ENCODE measurements at places on chromosomes 2 and 18. TPM values are rescaled to one million over a fixed set of nuclear protein-coding genes. Genes with fewer than 3 reads are reported as not detected.

RFTN2 gene
- 2.2 TPM for total RNA-seq

PIEZO2 gene
- 0.61 TPM for total RNA-seq

RAB27B gene
- not detected for total RNA-seq

ALPP gene
- total RNA-seq: not detected

LCT gene
- total RNA-seq: not detected

ABCB11 gene
- 0.03 TPM for total RNA-seq

PLEK gene
- total RNA-seq: not detected

DLGAP1 gene
- 27.5 TPM for total RNA-seq

DNA sequence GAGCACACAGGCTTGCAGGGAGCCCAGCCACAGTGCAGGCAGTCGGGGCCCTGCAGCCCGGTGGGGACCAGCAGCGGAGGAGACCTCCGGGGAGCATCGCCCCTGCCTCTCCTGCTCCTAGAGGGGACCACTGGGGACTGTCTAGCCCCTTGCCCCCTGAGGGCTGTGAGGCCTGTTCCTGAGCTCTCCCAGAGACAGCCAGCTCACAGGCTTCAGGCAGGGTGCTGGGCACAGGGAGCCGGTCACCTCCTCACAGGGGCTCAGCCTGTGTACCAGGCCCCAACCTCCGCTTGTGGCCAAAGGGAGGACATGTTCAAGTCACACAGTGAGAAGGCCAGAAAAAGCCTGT lies 3.5 kb upstream of the NMUR1 start:
- DNase-seq: no peak

DNA sequence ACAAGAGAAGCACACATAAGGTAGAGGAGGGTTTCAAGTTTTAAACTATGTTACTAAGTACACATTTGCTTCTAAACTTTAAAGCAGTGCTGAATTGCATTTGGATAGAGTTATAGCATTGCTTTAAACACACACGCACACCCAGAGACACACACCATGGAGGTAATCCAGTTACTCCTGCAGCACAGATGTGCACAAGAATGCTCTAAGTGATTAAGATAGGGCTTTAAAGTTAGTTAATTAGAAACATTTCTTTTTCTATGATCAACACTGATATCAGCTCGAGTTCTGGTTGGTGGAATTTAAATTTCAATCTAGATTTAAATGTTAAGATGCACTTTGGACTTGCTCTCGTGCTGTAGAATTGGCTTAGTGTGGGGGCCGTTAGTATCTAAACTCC lies 492.3 kb downstream of the ZEB2 start:
- DNase-seq: no peak

DNA sequence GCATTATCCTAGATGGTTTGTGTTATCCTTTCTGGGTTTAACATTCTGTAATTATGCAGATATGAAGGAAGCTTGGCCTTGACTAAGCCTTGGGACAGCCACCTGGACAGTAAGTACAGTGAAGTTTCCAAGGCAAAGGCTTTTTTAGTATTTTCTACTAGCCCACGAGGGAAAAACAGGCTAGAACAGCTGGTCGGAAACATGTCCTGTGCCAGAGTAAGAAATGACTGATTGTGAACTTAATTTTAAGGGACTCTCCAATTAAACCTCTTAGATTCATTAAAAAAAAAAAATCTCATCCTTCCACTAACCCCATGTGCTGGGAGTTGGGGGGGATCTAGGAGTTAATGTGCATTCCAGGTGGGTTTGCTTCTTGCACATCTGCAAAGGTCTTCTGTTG lies 720.8 kb downstream of the SLC4A3 start:
- DNase-seq: no peak

DNA sequence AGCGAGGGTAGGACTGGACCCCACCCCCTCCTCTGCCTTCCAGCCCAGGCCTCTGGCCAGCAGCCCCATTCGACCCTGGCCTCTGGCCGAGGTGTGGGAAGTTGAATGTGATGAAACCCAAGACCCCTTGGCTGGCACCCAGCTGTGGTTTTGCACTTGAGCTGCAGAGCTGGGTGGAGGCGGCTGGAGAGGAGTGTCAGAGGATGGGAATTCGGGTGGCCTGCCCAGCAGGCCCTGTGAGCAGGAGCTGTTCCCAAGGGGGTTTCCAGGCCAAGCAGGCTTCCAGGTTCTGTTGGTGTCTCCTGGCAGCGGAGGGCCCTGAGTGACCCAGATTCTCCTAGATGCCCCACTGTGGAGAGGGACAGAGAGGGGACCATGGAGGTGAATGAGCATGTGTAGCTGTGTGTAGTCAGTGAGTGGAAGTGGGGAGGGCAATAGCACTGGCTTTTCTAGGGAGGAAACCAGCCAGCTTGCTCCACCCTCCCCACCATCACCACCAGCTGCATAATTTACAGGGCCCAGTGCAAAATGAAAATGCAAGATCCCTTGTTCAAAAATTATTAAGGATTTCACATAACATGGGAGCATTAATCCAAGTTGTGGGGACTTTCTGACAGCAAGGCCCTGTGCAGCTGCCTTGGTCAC lies 172.2 kb upstream of the HAAO start:
- DNase-seq: no peak

DNA sequence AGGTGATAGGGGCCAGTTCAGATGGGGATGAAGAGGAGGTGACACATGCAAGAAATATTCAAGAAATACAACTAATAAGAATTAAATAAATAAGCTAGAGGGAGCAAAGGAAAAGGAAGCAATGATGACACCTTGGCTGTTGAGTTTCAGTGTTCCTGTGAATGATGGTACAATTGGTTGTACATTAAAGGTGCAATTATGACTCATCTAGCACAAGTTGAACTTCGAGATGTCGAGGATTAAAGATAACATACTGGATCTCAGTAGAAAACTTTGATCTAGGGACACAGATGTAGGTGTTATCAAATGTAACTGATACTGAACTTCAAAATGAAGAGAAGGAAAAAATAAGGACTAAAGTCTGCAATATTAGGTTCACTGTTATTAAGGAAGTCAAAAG lies 760.6 kb upstream of the CHAC2 start:
- no peak for DNase-seq

GRCh38 chr2:112579241-112579640 lies 5.2 kb upstream of the CHCHD5 start:
- peak; percentile 33 for DNase-seq

GRCh38 chr2:239178954-239179353 lies 221.9 kb downstream of the HDAC4 start:
- no peak for DNase-seq

- DNase-seq: no peak
These were observed 127.3 kb upstream of the FAM98A start for GRCh38 chr2:33726415-33726814.

- no peak for DNase-seq
These were observed 53.0 kb downstream of the EPAS1 start for GRCh38 chr2:46350029-46350689.

- no peak for DNase-seq
These were observed 18.1 kb upstream of the RPE start for GRCh38 chr2:209984291-209984690.

- peak; percentile 62 for DNase-seq
These were observed 1.2 kb downstream of the IMMT start for GRCh38 chr2:86193901-86194567.

DNA sequence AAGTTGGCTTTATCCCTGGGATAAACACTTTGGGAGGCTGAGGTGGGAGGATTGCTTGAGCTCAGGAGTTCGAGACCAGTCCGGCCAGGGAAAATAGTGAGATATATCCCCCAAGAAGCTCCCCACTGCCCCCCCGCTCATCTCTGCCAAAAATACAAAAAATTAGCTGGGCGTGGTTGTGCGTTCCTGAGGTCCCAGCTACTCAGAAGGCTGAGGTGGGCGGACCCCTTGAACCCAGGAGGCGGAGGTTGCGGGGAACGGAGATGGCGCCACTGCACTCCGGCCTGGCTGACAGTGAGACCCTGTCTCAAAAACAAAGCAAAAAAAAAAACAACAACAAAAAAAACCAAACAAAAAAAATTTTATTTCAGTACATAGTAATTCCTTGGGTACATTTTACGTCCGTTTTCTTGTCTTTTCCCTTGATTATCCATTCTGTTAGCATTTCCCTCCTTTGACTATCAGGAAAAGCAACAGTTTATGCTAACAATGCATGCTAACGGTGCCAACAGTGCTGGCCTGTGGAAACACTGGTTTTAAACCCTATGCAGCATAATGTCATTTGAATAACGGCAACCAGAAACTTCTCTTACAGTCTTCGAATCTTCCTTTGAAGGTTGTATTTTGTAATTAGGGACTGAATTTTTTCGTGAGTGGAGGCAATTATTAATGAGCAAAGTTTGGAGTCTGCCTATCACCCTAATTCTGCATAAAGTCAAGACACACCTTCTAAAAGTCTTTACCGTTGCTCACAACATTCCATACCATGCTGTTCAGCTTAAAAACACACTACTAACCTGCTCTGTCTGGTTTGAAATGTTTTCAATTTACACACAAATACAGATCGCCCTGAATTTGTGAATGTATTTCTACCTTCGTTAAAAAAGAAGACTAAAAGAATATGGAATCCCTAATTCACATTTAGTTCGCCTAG lies 721 bp upstream of the MIB1 start:
- no peak for DNase-seq

- DNase-seq: no peak
These were observed 136.0 kb upstream of the SERTAD2 start for GRCh38 chr2:64789466-64790320.

- DNase-seq: no peak
These were observed 26.0 kb downstream of the TRABD2A start for GRCh38 chr2:84854850-84855249.

DNA sequence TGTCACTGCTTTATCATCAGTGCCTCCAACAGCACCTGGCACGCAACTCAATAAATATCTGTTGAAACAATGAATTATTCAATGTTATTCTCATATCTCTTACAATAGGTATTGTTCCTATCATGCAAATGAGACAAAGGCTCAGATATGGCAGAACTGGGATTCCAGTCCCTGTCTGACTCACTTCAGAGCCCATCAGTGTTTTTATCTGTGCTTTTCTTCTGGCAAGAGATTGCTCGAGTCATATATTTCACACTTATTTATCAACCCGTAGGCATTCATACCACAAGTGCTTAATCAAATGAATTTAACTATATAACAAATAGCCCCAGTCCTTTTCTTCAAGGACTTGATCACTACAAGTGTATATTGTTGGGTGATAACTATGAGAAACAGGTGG lies 76.4 kb upstream of the TSPYL6 start:
- DNase-seq: no peak

- DNase-seq: no peak
These were observed 25.4 kb upstream of the TANK start for GRCh38 chr2:161134547-161135518.

GRCh38 chr2:173145454-173145853 lies 69.8 kb downstream of the MAP3K20 start:
- DNase-seq: no peak

- peak; percentile 43 for DNase-seq
These were observed 193.0 kb downstream of the RAB3GAP1 start for GRCh38 chr2:135245071-135245470.

- DNase-seq: no peak
These were observed 8.3 kb downstream of the TRIM54 start for GRCh38 chr2:27290549-27290948.

- DNase-seq: no peak
These were observed 12.9 kb downstream of the PLEKHM3 start for GRCh38 chr2:208012449-208012848.
